ENCODE measurements at places on chromosomes 3 and 15.

DNA sequence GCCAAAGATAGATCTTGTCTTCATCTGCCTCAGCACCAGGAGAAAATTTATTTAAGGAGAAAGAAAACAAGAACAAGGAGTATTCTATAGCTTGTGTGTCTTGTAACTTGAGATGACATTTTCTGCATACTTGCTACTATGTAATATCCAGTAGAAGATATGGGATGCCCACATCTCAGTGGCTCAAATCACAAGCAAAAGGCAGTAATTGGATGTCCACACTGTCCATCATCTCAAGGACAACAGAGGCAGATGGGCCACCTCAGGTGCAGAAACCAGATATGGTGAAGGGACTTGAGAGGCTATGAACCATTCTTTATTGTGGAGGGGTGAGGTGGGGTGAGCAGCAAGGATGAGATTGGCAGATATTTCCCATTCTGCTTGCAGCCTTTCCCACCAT lies 309.0 kb downstream of the GBE1 start:
- DNase-seq = no peak

- no peak for DNase-seq
Measured at GRCh38 chr3:146203776-146204175, 42.8 kb upstream of the PLOD2 start.

DNA sequence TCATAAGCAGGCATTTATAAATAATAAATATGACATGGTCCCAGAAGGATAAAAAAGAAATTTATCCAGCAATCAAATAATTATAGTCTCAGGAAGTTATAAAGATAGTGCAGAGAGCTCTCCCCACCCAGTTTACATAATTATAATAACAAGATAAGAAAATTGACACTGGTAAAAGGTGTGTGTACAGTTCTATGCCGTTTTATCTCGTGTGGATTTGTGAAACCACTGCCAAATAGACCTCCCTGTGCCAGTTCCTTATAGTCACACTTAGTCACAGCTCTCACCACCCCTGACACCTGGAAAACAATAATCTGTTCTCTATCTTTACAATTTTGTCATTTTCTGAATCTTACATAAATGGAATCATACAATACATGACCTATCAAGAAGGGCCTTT lies 320.1 kb downstream of the KBTBD8 start:
- DNase-seq = no peak

DNA sequence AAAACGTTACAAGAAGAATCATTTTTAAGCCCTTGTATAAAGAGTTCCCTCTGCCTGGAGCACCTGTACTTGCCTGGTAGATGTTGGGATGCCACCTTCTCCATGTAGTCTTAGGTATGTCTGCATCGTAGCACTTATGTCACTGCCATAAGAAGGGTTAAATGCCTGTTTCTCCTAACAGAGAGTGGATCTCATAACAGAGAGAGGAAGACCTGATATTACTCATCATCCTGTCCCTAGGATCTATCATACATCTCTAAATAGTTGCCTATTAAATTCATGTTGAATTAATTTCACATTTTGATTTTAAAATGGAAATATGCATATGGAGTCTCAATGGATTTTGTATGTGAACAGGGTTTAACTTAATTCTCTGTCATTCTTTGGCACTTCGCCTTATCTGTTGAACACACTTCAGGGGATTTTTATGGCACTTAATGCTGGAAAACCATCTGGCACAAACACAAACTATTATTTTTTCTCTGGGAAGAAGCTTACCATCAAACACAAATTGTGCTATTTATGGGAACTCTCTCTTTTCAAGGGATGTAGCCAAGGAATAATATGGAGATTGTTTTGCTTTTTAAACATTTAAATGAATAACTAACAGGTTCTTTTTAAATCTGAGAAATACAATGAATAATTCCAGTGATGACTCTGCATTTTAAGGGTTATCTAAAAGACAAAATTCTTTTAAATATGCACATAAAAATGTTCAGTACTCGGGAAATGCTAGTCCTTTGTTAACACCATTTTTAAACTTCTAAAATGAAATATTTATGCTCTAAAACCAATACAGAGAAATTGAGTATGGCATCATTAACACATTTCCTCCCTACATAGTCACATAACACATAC lies 230.7 kb downstream of the ZNF385D start:
- DNase-seq = no peak

- DNase-seq = no peak
Measured at GRCh38 chr3:172209333-172210321, 170.2 kb downstream of the FNDC3B start.
